ENCODE measurements at places on chromosomes 16 and 17.

GRCh38 chr16:11629071-11630030 lies 38.9 kb upstream of the SNN start:
- no peak for DNase-seq

DNA sequence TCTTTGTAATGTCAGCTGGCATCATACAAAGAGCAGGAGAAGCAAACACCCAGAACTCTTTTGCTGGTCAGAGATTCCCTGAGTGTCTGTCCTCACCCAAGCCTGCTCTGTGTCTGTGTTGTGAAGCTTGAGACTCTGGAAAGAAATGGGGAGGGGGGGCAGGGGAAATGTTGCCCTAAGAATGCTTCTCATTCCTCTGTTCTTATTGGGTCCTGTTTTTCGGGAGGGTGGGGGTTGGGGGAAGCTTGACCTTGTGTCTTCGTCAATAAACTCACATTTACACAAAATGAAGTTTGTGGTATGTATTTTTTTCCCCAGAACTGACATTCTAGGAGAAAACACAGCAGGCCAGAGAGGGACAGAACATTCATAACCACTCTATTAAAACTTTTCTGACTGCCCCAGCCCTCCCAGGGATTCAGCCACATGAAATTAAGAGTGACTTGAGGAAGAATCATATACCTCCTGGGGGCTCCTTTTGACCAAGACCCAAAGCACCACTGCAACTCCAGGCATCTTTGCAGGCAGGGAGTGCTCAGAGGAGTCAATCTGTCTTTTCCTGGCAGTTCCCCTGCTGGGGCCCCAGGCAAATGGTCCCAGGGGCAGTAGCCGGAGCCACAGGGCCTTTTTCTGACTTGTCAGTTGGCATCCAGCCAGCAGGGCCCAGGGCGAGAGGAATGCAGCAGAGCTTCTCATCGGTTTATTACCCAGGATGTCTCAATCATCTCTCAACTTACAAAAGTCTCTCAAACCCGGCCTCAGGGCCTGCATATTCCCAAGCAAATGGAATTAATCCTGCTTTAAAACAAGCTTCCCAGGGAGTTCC lies 5.1 kb upstream of the RASL10B start:
- peak; percentile 53 for DNase-seq

GRCh38 chr16:85125570-85126393 lies 13.5 kb upstream of the CIBAR2 start:
- DNase-seq: no peak

DNA sequence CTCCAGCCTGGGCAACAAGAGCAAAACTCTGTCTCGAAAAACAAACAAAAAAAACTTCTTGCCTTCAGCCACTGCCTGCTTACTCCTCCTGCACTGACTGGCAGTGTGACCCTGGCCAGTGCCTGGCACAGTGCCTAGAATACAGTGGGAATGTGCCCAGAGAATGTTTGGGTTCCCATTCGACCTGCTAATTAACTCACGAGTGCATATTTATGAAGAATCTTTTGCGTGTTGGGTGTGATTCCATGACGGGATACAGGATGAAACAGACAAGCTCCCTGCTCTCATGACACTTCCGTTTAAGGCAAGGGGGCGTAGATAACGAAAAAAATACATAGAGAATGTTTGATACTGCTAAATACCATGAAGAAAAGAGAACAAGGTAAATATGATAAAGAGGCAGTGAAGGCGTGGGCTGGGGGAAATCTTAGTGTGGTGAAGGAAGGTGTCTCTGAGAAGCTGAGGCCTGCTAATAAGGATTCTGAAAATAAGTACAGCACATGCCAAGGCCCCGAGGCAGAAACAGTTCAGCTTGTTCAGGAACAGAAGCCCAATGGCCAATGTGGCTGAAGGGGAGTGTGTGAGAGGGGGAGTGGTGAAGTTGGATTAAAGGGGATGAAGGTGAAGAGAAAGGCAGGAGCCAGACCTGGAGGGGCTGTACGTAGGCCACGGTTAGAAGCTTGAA lies 4.3 kb downstream of the ABI3 start:
- no peak for DNase-seq

DNA sequence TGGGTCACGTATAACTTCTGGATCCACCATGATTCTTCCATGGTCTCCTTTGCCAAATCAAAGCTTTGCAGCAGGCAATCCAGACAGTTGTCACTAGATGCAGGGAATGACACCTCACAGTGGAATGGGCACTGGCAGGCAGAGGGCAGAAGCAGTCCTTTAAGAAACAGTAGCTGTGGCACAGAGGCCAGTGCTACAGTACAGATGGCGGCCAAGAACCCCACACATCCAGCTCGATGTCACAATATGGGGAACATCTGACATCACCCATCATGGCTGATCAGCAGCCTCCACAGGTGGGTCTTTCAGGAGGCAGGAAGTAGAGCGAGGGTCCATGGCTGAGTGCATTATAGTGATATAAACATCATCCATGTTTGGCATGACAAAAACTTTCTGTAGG lies 18.8 kb upstream of the ERN1 start:
- no peak for DNase-seq

DNA sequence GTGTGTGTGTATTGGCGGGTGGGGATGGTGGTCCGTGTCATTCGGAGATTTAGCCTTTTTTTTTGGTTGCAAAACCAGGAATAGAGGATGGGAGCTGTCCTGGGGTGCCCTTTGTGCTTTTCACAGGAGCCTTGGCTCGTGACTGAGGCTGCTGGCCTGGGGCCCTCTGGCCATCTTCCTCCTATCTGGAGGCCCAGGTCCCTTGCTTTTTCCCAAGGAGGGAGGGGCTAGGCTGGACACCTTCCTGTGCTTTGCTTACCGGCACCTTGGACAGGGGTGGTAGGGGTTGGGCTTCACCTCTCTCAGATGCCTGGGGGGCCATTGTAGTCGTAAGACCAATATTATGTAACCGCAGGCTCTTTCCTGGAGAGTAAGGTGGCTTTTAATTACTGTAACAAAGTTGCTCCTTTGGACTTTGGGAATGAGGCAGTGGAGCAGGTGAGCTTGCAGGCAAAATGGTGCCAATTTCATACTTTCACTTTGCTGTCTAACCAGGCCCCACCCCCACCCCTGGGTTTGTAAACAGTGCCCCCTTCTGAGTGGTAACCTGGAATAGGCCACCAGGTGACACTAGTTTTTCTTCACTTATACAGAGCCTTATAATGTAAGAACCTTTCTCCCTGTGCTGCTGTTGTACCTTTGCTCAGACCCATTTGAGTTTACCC lies 1.2 kb downstream of the DYNLL2 start:
- DNase-seq: peak; percentile 63

- DNase-seq: no peak
Observed at GRCh38 chr16:78102865-78103264, 3.4 kb downstream of the WWOX start.

GRCh38 chr17:47816947-47817346 lies 4.6 kb downstream of the OSBPL7 start:
- no peak for DNase-seq

DNA sequence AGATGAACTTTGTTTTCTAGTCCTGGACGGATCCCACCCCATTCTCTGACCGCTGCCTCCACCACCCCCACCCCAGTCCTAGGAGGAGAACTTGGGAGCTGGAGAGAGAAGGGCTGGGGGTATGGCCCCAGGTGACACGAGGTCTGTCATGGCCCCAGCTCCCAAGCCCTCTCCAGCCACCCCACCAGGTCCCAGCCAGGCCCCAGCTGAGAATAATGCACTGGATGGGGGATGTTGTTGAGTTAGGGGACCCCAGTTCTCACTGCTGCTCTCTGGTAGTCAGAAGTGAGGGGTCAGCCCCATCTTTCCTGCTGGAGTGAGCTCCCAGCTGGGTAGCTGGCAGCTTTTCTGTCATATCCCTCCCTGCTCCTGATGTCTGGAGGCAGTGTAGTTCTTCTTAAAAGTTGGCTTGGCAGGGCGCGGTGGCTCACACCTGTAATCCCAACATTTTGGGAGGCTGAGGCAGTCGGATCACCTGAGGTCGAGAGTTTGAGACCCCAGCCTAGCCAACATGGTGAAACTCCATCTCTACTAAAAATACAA lies 4.6 kb upstream of the COL1A1 start:
- no peak for DNase-seq
